Testis (tissue), 5 donors: ENCODE measurements at places on chromosomes 3 and 15. TPM values are rescaled to one million over a fixed set of nuclear protein-coding genes. Genes with fewer than 3 reads are reported as not detected.

CYP1A1 gene
- total RNA-seq, result 0.19 TPM

ARIH2 gene
- total RNA-seq, result 157 TPM

EAF2 gene
- 6.9 TPM for total RNA-seq

PDZRN3 gene
- 23.1 TPM for total RNA-seq

GOLGA8G gene
- total RNA-seq, result 57.9 TPM

DUOX1 gene
- 5.7 TPM for total RNA-seq

RASGRF1 gene
- total RNA-seq, result 2.6 TPM

CHST2 gene
- total RNA-seq, result 6.8 TPM
